ENCODE measurements at places on chromosomes 1 and 21.
A peak's percentile ranks its signal among the peaks of the same experiment; 100 is the strongest.

DNA sequence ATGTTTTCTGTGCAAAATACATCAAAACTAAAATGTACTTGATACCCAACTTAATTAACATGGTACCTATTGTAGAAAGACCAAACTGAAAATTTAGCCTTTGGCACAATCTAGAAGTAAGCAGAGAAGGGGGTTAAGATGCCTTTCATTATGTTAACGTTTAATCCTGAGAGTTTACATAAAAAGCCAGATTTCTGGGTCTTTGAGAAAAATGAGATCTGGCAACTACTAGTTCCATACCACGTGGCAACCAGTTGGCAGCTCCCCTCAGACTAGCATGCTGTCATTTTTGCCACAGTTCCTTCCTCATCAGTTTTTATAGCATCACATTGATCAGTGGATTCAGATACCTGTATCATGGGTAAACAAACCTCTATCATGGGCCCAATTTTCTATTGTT is 1.5 kb downstream of the RO60 start:
- no peak for DNase-seq

- no peak for DNase-seq
Observed at GRCh38 chr1:9849691-9850441, 26.1 kb upstream of the CLSTN1 start.

- DNase-seq = no peak
Observed at GRCh38 chr21:38740090-38740489, 65.6 kb upstream of the ETS2 start.

DNA sequence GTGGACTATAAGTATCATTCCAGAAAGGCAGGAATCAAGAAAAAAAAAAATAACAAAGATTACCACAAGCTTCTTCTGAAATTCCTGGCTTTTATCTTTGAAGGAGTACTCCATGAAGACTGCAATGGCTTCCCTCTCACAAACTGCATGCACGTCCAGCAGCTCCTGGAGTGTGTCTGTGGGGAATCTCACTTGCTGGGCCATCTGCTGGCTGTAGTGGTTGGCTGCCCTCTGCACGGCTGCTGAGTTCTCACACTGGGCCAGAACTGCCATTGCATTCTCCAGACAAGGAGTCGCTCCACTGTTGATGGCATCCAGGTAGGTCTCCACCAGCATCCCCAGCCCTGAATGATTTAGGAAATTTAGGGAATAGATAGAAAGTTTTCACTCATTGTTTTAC is 23.3 kb upstream of the GBP2 start:
- no peak for DNase-seq

DNA sequence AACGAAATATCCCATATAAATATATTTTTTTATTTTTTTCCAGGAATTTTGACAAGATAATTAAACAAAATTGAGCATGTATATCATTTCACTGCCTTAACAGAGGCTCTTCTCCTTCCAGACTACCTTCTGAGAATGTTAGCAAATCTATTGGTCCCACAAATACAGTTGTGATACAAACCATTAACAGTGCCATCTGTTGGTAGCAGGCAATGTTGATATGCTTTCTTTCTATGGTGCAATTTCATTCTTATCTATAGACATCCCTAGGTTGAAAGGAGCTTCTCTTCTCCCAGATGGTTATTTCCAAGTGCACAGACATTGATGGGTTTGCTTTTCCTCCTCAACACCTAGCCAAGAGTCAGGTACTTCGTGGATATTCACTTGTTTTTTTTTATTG is 303.6 kb downstream of the USH2A start:
- DNase-seq = no peak

GRCh38 chr21:38968887-38969543 is 163.3 kb downstream of the ETS2 start:
- no peak for DNase-seq

DNA sequence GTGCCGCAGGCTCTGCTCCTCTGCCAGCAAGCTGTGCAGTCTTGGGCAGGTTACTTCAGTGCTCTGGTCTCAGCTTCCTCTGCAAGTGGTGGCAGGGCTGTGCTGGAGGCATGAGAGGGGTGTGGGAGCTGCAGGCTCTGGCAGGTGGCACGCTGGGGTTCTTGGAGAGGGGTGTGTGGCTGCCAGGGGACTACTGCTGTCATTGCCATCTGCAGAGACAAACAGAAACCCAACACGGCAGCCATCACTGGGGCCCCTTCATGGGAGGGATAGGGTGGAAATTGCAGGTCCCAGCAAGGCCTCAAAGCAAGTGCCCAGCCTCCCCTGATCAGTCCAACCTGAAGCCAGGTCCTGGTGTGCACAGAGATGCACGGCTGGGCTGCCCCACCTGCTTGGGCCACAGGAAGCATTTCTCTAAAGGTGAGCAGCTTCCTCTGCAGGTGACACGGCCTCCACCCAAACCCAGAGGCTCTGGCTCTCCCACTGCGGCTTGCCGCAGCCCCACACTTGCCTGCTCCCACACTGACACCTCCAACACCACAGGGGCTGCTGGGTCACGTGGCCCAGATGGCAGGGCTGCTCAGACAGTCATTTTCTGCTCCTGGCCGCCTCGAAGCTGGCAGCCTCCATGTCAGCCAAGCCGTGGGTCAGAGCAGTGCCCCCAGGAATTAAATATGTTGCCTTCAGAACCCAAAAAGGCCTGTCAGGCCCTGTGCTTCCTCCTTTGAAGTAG is 4.1 kb upstream of the COL6A2 start:
- DNase-seq = no peak

GRCh38 chr1:184514447-184514846 is 127.6 kb downstream of the C1orf21 start:
- DNase-seq = no peak

- DNase-seq = no peak
Observed at GRCh38 chr1:245751726-245752470, 597.1 kb downstream of the KIF26B start.

- DNase-seq = no peak
Observed at GRCh38 chr1:8754993-8755392, 62.4 kb downstream of the RERE start.

- DNase-seq = no peak
Observed at GRCh38 chr21:28627691-28628090, 365.0 kb downstream of the LTN1 start.

DNA sequence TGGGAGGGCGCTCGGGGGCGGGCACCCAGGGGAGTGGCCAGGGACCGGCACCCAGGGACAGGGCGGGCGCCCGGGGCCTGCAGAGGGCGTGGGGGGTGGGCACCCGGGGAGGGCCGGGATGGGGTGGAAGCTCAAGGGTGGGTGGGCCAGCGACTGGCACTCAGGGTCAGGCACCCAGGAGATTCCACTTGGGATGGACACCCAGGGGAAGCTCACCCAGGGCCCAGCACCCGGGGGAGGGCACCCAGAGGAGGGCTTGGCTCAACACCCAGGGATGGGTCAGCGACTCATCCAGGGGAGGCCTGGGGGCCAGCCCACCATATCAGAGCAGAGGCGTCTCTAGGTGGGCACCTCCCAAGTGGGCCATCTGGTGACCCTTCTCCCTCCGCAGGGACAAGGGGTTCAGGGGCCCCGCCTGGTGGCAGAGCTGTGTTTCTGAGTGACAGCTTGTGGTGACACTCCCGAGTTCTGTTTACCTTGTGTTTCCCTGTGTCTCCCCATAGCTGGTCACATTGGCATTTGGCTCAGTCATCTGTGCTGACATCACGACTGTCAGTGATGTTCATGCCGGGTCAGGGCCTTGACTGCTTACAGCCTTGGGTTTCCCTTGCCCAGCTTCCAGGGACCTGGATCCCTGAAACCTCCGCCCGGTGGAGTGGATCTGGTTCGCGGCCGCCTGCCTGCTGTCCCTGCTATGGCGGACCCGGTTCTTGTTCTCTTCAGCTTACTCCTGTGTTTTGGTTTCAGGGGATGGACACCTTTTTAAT is 749 bp downstream of the IBA57 start:
- DNase-seq = peak; percentile 69

GRCh38 chr1:183580281-183580682 is 10.0 kb downstream of the NCF2 start:
- DNase-seq = no peak

- DNase-seq = no peak
Observed at GRCh38 chr1:30378991-30379581, 344.3 kb downstream of the MATN1 start.

DNA sequence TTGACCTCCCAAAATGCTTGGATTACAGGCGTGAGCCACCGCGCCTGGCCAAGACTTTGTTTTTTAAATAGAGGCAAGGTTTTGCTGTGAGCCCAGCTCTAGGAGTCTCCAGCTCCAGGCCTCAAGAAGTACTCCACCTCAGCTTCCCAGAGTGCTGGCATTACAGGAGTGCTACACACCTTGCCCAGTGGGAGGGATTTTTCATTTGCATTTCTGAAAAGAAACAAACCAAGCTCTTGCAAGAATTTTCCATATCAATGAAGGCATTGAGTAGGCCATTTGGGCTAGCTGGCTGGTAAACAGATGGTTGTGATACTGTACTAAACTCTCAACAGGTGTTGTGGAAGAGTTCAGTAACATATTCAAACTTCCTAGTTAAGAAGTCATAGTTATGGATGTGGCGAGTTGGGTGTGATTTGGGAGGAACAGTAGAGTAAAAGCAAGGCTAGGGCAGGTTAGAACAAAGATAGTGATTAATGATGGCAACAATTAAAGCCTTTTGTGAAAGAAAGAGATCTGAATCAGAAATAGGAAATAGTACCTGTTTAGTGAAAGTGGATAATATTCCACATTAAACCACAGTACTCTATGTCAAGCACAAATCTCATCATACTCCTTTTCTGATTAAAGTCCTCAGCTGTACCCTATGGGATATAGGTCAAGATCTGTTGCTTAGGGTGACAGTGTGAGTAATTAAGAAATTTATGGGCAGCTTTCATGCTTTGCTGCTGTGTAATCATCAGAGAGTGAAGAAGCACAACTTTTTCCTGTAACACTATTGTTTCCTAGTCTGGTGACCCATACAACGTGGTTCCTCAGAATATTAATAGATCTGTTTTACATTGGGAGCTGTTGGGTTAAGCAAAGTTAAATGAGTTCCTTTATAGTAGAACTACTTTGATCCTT is 10.7 kb downstream of the AKIRIN1 start:
- no peak for DNase-seq

DNA sequence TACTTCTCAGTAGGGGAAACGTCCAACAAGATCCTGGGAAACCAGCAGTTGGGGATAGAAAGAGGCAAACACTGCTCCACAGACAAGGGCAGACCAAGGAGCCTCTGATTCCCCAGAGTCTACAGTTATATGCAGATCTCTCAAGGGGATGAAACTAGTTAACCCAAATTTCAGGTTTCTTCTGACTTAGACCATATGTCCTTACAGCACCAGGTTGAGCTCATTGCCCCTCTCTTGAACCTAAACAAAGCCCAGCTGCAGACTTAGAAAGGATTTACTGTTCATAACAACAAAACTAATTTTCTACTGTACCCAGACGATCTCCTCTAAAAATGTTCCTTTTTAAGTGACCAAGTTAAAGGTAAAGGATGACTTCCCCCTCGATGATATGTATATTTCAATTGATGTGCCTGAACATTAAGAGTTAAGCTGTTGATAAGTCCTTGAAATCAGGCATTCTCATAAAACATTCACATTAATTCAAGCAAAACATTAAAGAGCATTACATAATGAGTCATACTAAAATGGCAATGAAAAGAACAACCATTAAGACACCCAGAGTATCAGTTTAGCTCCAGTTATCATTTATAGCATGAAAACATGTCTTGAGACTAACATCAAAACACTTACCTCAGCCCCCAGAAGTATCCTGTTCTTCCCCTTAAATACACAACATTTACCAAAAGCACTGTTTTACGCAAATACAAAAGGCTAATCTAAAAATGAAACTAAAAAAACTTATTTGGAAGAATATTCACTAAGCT is 24.1 kb downstream of the SMYD3 start:
- no peak for DNase-seq

DNA sequence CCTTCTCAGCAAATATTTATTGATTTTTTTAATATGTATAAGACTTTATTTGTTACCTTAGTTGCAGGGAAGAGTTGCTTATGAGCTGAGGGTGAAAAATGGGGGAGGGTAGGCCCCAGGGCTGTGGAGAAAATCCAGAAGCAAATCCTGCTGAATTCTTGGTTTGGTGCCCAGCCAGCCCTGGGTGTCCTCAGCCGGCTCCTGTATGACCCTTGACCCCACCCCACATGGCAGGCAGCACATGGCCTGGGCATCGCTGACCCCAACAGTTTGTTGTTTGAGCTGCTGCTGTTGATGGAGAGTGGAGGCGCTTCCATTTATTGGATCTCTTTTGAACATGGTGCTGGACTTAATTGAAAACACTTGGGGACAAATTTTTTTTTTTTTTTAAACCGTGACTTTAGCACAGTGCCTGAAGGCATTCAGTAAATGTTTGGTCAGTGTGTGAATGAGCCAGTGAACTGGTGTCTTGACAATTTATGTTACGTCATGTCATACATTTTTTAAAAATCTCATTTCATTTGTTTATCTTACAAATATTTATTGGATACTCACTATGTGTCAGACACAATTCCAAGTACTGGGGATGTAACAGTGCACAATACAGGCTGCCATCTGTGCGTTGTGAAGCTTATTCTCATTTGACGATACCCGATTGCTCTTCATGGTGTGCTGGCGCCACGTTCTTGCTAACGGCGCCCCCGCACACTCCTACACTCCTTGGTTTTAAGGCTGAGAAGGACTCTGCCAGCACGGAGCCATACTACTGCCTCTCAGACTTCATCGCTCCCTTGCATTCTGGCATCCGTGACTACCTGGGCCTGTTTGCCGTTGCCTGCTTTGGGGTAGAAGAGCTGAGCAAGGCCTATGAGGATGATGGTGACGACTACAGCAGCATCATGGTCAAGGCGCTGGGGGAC is 98.8 kb downstream of the MTR start:
- DNase-seq = no peak

DNA sequence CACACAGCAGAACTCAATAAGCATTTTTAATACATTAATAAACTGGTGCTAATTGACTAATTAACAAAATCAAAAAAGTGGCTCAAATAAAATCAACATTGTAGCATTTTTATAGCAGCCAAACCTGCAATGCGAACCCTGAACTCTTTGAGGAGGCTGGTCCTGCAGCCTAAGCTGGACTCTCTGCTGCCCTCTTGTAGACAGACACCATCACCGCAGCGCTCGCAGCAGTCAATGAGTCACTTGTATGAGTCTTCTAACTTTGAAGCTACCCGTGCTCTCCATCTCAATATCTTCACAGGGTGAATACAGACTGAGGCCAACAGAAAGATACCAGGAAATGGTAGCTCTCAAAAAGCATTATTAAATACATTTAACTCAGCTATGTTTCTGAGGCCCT is 9.7 kb upstream of the KRTAP7-1 start:
- peak; percentile 59 for DNase-seq

DNA sequence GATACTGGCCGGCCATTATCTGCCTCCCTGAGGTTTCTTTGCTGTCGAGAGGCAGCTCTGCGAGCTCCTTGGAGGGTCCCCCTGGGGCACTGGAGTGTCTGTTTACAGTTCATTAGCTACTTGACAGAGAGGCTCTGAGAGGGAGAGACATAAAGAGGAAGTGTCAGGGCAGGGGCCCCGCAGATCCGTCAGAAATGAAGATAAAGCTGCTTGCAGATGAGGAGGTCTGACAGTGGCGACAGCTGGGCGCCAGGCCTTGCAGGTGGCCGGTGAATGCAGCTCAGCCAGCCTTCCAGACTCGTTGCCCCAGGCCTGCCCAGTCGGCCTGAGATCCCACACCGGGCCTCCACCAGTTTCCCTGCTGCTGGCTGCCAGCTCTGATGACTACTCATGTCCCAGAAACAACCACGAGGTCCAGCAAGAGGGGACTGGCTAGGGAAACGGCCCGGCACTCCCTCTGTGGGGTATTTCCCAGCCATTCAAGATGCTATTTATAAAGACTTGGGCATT is 84.7 kb downstream of the DISP3 start:
- no peak for DNase-seq

All from activated CD4-positive, alpha-beta T cell treated with anti-CD3 and anti-CD28 coated beads for 48 hours (primary cell).